ENCODE measurements at places on chromosomes 6 and 20. TPM values are rescaled to one million over a fixed set of nuclear protein-coding genes. Genes with fewer than 3 reads are reported as not detected.

ENTPD6 gene
- total RNA-seq, result 191 TPM

HCK gene
- total RNA-seq, result 0.13 TPM

FKBP1C gene
- total RNA-seq, result 2.1 TPM

ME1 gene
- 38.4 TPM for total RNA-seq

TREML2 gene
- total RNA-seq, result not detected

HDGFL1 gene
- not detected for total RNA-seq

SLC44A4 gene
- total RNA-seq, result 0.08 TPM

WFDC12 gene
- total RNA-seq, result not detected

DST gene
- 55.0 TPM for total RNA-seq

TFAP2D gene
- not detected for total RNA-seq

STX16 gene
- total RNA-seq, result 31.3 TPM

FRK gene
- 1.4 TPM for total RNA-seq

DEFB128 gene
- not detected for total RNA-seq

C4B gene
- total RNA-seq, result 0.78 TPM

RHAG gene
- total RNA-seq, result not detected

PABPC1L gene
- total RNA-seq, result 15.4 TPM

GJA10 gene
- total RNA-seq, result not detected

TSPYL4 gene
- total RNA-seq, result 2.9 TPM

FHL5 gene
- not detected for total RNA-seq

FAM217A gene
- total RNA-seq, result not detected

SYCP2 gene
- total RNA-seq, result 0.30 TPM

MYCT1 gene
- total RNA-seq, result not detected

Data from A549 treated with Hydrocortisone at 1 μM for 4 hours (cell line).